Right renal cortex interstitium (tissue), 3 donors: ENCODE measurements at places on chromosomes 1 and 21. TPM values are rescaled to one million over a fixed set of nuclear protein-coding genes. Genes with fewer than 3 reads are reported as not detected.

DNA sequence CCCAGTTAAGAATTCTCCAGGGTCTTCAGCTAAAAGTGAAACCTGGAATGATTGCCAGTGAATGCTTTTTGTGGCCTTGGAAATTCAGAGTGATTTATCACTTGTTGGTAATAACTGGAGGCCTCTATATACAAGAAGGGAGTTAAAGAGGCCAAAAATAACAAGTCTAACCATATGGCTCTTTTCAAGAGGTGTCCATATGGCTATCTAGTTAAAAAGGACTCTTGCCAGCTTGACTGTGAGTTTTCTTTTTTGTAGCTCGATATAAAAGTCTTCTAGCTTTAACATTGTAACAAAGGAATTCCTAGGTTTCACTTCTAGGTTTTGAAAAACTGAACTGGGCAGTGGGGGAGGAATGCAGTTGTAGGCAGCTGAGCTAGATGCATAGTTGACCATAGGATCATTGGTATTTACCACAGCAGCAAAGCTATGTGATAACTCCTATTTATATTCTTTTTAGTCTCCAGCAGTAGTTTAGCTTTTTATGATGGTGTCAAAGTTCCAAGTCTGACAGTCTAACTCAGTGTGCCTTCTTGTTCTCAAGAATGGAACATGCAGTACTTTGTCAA lies 44.4 kb downstream of the CACHD1 start:
- DNase-seq, result peak; percentile 83

DNA sequence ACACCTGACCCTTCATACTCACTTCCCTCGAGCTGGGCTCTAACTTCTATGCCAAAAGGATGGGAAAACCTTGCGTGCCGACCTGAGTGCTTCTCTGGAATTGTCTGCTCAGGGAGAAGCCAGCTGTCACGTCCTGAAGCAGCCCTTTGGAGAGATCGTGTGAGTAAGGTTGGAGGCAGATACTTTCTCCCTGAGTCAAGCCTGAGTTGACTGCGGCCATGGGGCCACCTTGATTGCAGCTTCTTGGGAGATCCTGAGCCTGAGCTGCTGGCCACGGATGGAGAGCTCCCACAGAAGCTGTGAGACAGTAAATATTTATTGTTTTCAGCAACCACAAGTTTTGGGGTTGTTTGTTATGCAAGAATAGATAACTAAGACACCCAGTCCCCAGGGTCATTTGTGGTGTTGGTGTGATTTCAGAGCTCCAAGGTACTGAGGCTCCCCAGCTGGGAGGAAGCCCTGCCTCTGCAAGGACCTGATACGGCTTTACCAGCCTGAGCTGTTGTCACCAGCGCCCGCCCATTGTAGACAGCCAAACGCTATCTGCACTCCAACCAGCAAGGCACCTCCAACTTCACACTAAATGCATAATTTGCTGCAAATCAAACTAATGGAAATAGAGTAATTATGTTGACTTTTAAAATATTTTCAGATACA lies 531.6 kb downstream of the PTPRU start:
- no peak for DNase-seq

DNA sequence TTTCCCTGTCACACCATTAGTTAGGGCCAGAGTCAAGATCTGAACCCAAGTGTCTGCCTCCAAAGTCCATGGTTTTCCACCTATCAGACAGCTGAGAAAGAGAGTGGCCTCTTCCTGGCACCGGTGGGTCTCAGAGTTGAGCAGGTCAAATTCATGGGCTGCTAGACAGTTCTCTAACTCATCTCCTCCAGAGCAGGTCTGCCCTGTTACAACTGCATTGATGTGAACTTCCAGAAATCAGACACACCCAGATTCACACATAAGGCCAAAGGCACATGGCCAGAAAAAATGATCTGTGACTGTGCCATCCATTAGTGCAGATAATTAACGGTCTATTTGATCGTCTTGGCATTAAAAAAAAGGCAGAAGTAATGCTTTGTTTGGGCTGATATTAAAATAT lies 17.5 kb downstream of the SMIM12 start:
- no peak for DNase-seq

- DNase-seq, result no peak
Measured at GRCh38 chr1:145892486-145893087, 6.9 kb upstream of the ANKRD35 start.

DNA sequence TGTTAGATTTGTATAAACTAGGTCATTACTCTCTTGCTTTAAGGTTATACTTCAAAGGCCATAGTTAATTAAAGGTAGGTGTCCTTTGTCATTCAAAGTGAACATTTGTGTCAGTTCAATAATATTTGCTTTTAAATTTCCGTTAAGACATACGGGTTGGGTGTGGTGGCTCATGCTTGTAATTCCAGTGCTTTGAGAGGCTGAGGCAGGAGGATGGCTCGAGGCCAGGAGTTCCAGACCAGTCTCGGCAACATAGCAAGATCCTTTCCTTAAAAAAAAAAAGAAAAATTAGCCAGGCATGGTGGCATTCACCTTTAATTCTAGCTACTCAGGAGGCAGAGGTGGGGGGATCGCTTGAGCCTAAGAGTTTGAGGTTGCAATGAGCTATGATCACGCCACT lies 80.4 kb downstream of the KIF26B start:
- no peak for DNase-seq

GRCh38 chr21:44628707-44629391 lies 2.0 kb downstream of the KRTAP10-9 start:
- no peak for DNase-seq

DNA sequence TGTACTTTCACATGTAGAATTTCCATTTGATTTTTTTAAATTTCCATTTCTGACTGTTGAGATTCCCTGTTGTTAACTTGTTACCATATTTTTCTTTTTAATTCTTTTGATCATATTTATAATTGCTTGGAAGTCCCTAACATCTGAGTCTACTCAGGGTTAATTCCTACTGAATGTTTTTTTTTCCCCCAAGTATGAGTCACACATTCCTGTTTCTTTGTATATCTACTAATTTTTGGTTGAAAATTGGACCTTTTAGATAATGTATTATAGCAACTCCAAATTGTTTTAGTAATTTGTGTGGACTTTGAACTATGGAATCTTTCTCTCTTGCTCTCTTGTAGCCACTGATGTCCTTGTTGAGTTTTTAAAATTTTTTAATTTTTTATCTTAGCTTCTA lies 54.6 kb downstream of the STXBP3 start:
- DNase-seq, result no peak

- DNase-seq, result no peak
Measured at GRCh38 chr1:94544706-94545490, 3.3 kb upstream of the F3 start.

DNA sequence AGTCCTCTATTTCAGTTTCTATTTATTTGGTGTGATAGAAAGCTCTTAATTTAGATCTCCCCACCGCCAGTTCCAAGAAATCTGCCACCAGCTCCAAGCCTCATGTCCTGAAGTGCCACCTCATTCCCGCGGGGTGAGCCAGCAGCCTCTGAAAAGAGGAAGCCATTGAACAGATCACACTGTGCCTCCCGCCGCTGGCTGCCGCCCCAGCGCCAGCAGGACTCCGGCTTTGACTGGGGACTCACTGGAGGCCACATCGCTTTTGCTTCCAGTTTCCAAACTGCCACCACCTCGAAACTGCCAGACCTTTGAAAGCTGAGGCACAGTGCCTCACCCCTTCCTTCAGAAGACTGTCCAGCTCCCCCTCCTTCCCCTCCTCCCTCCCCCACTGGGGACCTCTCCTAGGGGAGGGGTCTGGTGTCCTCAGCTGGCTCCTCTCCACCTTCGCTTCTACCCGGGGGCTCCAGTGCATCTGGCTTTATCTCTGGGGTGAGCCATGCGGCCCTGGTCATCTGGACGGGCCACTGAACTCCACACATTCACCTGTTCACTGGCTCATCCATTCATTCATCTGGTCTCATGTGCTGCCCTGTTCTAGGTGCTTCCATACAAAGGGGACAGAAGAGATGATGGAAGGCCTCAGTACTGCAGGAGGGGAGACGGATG lies 58.9 kb downstream of the VPS26C start:
- DNase-seq, result peak; percentile 31

DNA sequence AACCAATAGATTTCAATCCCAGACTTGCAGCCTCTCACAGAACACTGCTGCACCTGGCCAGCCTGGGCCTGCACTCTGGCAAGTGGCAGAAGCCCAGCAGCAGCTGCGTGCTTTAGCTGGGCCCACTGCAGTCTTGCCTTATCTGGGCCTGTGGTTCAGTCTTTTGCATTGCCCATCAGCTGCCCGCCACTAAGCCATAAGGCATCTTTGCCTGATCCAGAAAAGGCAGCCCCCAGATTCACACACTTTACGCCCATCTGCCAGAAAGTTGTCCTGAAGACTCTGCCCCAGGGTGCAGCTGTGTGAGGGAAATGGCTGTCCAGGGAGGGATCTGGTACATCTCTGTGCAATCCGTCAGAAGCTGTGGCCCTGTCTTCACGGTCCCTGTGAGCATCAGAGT lies 217.0 kb downstream of the DNAH14 start:
- no peak for DNase-seq

The FMO3 gene
- polyA plus RNA-seq, result not detected

The OTUD3 gene
- 20.0 TPM for polyA plus RNA-seq

The CCDC30 gene
- 18.0 TPM for polyA plus RNA-seq

The LRRC71 gene
- 0.35 TPM for polyA plus RNA-seq

The JAM2 gene
- 10.2 TPM for polyA plus RNA-seq

The ADORA1 gene
- 8.0 TPM for polyA plus RNA-seq

The KCNJ9 gene
- 0.08 TPM for polyA plus RNA-seq

The PTGER3 gene
- 46.4 TPM for polyA plus RNA-seq

The VWA5B1 gene
- polyA plus RNA-seq, result 1.2 TPM
